CD4-positive, alpha-beta T cell treated with Interleukin-2 at 100 ng/mL for 4 hours (primary cell): ENCODE measurements at places on chromosomes 4 and X.

DNA sequence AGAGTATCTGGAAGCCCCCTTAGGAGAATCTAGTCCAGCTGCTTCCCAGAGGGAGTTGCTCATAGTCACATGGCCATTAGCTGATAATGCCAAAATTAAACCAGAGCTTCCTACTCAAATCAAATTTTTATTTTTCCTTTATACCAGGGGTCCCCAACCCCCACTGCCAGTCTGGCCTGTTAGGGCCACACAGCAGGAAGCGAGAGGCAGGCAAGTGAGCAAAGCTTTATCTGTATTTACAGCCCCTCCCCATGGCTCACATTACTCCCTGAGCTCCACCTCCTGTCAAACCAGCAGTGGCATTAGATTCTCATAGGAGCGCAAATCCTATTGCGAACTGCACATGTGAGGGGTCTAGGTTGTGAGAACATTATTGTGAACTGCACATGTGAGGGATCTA is 19.2 kb upstream of the TNIP3 start:
- DNase-seq: peak; percentile 20

- no peak for DNase-seq
Measured at GRCh38 chrX:118216087-118216486, 99.5 kb upstream of the KLHL13 start.

DNA sequence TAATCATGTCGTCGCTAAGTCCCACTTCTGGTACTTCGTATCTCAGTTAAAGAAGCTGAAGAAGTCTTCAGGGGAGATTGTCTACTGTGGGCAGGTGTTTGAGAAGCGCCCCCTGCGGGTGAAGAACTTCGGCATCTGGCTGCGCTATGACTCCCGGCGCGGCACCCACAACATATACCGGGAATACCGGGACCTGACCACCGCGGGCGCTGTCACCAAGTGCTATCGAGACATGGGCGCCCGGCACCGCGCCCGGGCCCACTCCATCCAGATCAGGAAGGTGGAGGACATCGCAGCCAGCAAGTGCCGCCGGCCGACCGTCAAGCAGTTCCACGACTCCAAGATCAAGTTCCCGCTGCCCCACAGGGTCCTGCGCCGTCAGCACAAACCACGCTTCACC is 11.3 kb downstream of the PNCK start:
- peak; percentile 60 for DNase-seq

DNA sequence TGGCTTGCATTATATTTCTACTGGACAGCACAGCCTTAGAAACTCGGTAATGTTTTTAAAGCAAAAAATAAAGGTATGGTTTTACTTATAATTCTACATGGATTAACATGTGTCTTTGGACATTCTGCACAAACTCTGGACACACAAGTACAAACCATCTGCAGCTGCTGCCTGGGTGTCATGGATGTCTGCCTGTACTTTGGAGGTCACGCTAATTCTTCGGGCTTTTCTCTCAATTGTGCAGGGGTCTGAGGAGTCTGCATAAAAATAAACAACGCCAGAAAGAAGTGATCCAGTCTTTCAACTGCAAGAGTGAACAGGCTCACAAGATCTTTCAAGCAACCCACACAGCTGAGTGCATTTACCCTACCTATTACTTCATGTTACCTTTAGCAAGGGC is 55.2 kb downstream of the TAB3 start:
- no peak for DNase-seq

DNA sequence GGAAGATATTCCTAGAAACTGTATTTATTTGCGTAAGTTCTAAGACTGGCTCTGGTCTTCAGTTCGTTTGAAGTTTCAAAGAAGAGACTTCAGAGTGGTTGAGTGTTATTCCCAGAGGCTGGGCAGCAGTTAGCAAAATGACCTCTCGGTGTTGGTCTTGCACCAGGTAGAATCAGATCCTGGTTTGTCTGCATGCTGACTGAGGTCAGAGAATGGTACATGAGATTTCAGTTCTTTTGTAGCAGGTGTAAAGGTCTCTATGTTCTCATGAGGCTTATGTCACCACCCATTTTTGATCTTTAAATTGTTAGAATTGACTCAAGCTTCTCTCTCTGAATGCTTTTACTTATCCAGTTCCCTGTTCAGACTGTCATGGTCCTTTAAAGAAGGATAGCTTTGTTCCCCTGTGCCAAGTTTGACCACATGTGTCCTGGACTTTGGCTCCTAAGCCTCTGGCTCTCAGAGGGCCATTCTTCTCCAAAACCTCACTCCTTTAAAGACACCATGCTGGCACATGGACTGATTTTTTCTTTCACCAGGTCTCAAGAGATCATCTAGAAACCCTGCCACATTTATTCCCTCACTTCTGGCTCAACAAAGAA is 355.8 kb upstream of the BOD1L1 start:
- DNase-seq: no peak

DNA sequence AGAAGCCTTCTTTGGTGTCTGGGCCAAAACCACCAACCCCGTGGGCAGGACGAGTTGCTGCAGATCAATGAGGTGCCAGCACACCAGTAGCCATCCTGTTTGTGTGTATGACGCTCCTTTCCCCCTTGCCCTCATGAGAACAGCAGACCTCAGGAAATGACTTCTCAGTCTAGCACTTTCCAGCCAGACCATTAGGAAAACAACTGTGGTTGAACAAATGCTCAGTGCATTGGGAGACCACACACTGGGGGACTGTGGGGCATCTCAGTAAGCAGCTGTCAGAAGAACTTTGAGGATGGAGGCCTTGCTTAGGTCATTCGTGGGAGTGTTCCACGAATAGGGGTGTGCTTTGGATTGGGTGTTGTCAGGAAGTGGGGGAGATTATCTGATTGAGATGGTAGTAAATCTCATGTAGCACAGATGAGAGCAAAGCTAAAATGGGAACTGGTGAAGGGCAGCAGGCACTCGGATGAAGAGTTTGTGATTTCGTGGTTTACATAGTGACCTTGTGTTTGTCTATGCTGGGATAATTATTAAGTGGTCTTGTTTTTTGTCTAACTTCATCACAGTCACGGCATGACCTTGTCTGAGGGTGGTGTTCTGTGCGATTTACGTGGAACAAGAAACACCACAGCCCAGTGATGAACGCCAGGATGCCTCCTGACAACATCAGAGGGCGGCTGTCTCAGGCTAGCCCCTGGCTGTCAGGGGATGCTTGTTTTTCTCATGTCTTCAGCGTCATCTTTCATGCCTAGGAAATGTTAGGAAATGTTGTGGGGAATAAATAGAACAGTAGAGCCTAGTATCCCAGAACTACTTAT is 70.1 kb downstream of the USP46 start:
- DNase-seq: peak; percentile 64

DNA sequence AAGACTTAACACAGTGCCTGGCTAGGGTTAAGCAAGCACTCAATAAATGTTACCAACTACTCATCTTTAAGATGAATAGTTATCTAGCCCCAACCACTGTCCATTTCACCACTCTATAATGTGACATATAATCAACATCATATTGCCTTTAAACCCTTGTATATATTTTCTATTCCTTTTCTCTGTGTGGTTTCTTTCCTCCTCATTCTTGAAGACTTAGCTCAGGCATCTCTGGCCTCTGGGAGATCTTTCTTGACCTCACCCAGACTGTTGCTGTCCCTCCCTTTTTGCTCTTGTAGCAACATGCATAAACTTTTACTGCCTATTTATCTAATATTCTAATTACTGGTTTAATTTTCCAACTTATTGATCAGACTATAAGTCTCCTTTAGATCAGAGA is 249.9 kb upstream of the MAB21L2 start:
- DNase-seq: no peak

DNA sequence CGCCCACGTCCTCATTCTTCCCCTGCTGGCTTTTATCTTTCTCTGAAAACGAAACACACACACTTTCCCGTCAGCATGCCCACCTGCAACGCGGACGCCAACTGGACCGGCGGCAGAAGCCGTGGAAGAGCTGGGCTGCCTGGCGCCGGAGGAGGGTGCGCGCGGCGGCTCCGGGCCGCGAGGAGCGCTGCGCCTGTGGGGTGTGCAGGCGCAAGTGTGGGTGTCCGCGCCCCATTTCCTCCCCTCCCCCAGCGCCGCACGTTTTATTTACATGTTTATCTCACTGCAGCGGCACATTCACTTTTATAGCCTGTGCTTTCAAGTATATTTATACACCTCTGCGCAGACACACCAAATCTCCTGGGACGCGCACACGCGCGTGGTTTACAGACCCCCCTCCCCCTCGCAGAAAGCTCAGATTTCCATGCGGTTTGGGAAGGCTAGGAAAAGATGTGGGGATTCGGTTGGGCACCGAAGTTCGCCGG is 1.5 kb downstream of the PITX2 start:
- DNase-seq: no peak

DNA sequence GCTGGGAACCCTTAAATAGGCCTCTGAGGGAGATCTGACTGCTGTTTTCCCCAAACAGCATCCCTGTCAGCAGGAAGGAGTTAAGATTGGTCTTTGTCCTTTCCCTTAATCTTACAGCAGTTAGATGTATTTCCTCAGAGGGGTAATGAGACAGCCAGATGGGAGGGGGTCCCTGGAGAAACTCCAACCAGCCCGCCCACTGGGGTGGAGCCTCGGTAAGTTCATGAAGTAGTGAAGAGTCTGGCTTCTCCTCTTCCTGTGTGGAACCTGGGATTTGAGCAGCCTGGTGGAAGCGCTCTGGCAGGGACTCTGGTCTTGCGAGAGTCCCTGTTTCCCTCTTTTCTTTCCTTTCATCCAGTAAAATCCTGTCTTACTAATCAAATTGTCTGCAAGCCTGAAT is 330.0 kb downstream of the TLL1 start:
- no peak for DNase-seq

DNA sequence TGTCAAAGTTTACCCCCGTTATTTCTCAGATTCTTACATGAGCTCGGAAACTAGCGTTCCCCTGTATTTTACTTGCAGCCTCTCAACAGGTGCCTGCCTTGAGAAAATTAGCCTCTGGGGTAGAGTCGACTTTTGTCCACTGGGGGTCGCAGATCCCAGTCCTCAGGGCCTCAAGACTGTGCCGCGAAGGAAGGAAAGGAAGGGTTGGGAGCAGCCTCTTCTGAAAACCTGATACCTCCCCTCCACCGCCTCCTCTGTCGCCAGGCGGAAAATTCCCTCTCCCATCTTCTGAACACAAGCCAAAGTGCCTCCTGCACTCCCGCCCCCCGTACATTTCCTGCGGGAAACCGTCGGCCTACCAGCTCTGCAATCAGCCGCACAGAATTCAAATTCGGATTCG is 44.4 kb upstream of the TMSB15B start:
- peak; percentile 53 for DNase-seq

DNA sequence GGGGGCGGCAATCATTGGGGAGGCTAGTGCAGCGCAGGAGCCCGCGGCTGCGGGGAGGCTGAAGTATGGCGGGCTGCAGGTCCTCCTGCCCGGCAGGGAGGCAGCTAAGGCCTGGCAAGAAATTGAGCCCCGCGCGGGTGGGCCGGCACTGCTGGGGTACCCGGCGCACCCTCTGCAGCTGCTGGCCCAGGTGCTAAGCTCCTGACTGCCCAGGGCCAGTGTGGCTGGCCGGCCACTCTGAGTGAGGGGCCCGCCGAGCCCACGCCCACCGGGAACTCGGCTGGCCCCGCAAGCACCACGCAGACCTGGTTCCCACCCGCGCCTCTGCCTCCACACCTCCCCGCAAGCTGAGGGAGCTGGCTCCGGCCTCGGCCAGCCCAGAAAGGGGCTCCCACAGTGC is 94.9 kb downstream of the SLC39A8 start:
- no peak for DNase-seq

- DNase-seq: no peak
Measured at GRCh38 chr4:167492007-167492406, 257.7 kb upstream of the SPOCK3 start.

DNA sequence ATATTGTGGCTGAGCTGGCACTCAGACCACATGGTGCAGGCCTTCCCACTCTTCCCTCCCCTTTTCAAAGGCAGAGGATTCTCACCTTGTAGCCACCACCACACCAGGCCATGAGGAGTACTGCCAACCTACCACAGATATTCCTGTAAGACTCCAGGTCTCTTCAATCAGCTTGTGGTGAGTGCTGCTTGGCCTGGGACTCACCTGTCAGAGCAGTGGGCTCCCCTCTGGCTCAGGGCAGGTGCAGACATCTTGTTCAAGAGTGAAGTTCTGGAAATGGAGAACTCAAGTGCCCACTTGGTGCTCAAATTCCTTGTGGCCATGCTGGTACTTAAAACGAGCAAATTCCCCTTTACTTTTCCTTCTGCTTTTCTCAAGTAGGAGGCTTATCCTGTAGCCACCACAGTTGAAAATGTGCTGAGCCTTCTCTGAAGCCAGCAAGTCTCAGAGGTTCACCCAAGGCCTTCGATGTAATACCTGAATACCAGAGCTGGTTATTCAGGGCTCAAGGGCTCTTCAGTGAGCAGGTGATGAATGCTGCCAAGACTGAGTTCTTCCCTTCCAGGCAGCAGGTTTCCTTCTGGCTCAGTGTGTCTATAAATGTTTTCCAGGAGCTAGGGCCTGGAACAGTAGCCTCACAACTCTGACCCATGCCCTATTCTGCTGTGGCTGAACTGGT is 212.9 kb downstream of the TEX13C start:
- DNase-seq: no peak

DNA sequence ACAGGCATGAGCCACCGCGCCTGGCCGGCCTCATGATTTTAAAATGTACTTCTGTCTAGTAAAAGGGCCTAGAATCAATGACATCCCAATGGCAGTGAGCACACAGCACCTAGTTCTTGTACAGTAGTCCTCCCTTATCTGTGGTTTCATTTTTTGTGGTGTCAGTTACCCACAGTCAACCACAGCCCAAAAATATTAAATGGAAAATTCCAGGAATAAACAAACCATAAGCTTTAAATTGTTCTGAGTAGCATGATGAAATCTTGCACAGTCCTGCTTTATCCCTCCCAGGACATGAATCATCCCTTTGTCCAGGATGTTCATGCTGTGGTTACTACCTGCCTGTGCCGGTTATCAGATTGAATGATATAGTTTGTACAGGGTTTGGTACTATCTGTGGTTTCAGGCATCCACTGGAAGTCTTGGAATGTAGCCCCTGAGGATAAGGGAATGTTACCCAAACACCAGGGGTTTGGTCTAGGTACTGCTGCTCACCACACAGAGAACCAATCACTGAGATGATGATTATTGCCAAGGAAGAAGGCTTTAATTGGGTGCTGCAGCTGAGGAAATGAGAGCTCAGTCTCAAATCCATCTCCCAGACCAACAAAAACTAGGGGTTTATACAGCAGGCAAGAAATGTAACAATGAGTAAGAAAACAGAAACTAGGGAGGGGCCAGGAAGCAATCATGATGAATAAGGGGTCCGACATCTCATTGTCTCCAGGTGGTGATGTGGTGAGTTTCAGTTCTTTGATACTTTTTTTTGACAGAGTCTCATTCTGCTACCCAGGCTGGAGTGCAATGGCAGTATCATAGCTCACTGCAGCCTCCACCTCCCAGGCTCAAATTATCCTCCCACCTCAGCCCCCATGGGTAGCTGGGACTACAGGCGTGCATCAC is 16.2 kb upstream of the FHL1 start:
- peak; percentile 10 for DNase-seq

GRCh38 chr4:74092957-74093356 is 6.0 kb downstream of the CXCL2 start:
- no peak for DNase-seq

GRCh38 chr4:154049457-154050181 is 260.7 kb upstream of the SFRP2 start:
- DNase-seq: no peak

GRCh38 chr4:73707269-73707875 is 33.0 kb upstream of the CXCL8 start:
- DNase-seq: no peak

- DNase-seq: peak; percentile 29
Measured at GRCh38 chr4:6198768-6199421, 1.5 kb downstream of the JAKMIP1 start.
